ENCODE measurements at places on chromosomes 6 and 20.
A peak's percentile ranks its signal among the peaks of the same experiment; 100 is the strongest.

- no peak for DNase-seq
Observed at GRCh38 chr6:159854959-159855358, 35.8 kb upstream of the MAS1 start.

- DNase-seq, result no peak
Observed at GRCh38 chr6:106788761-106789160, 159.4 kb downstream of the QRSL1 start.

DNA sequence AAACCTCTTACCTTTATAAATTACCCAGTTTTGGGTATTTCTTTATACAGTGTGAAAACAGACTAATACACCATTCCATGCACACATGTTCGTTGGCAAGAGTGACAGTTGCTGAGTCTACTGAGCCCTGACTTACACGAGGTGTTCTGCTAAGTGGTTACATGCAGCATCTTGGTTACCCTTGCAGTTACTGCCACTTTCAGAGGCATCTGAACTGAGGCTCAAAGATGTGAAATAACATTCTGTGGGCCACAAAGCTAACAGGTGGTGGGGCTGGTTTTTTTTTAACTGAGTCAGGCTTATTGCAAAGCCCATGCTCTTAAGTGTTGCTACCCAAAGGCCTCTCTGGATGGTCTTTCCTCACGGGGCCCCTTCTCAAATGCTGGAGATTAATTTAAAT lies 54.4 kb upstream of the GTSF1L start:
- no peak for DNase-seq

- peak; percentile 44 for DNase-seq
Observed at GRCh38 chr6:168088161-168089053, 9.4 kb upstream of the FRMD1 start.

DNA sequence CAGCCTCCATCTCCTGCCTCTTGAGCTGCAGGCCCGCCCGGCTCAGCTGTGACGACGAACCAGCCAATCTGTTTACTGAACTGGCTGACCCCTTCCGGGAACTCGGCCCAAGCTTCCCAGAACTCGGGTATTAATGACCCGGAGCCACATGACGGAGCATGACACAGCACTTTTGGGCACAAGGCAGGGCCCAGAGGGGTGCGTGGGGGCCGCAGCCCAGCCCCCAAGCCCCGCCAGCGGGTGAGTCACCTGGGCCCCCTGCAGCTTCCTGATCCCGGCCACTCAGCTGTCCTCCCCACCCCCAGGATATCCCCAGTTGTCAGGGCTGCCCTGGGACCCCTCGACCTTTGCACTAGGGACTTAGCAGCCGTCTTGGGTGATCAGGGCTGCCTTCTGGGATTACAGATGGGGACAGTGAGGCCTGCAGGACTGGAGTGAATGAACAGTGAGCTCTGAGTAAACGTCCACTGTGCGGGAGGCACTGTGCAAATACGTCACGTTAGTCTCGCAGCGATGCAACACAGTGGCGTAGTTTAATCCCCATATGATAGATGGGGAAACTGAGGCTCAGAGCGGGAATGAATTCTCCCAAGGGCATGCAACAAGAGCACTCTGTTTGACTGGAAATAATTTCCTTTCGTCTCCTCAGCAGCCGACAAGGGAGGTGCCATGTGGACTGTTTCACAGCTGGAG lies 102.1 kb downstream of the CEBPB start:
- no peak for DNase-seq

DNA sequence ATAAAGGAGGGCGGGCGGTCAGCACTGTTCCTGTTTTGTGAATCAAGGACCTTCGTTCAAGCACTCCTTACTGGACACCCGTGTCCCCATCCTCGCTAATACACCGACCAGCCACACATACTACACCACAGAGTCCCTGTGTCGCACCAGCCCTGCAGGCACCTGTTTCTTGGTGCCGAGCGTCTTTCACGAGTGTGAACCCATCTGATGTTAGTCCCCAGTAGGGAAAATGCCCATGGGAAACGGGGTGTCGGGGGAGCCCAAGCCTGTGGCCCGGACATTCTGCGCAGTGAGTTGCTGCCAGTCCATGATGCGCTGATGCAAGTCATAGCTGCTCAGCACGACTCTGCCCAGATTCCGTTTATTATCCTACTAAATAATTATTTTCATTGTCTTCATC lies 74.7 kb downstream of the TTLL2 start:
- DNase-seq, result no peak

DNA sequence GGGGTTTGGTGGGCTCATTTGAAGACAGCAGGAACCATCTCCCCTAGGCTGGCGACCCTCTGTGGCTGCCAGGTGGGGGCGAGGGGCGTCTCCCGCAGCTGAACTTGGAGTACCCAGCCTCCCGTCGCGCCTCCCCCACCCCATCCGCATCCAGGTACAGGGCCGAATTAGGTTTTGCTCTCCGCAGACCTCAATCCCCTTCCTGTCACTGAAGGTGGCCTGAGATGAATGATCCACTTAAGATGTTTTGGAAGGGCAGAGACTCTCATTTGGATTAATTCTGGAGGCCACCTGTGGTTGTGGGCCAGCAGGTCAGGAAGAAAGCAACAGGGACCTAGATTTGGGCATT lies 493 bp downstream of the CD83 start:
- no peak for DNase-seq

DNA sequence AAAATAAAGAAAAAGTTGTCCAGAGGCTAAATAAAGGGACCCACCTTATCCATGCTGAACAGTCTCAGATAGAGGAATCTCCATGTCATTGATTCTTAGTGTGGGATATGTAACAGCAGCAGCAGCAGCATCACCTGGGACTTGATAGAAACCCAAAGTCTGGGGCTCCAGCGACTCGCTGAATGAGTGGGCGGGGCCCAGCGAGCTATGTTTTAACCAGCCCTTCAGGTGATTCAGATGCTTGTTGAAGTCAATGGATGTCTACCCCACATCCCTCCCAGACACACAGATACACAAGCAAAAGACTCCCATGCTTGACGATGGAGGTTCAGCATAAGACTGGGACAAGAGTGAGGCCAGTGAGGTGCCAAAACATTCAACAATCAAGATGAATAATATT lies 298.6 kb downstream of the UBE3D start:
- DNase-seq, result no peak

DNA sequence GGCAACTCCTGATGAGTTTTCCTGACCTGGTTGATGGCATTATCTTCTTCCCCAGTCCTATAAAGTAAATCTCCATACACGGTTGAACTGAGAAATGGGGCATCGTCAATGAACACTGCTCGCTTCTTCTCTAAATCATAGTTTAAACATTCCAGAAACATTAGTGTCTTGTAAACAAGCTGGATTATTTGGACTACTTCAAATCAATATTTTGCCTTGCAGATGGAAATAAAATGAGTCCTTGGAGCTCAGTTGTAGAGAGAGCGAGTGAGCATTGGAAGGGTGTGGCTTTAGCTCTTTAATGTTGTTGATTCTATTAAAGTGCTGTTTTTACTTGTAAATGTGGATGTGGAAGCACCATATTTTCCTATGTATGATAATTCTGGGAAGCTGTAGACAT lies 18.4 kb downstream of the C6orf89 start:
- DNase-seq, result no peak
